A549 treated with CORT108297 at 1 μM for 4 hours (cell line): ENCODE measurements at places on chromosomes 1 and 21. TPM values are rescaled to one million over a fixed set of nuclear protein-coding genes. Genes with fewer than 3 reads are reported as not detected.

FAM43B gene
- 3.3 to 5.9 TPM (median 5.4 TPM) in 5 replicates for total RNA-seq

KLHL20 gene
- 9.9 to 14.7 TPM (median 12.6 TPM) in 5 replicates for total RNA-seq

NVL gene
- total RNA-seq = 19.0 to 24.5 TPM (median 19.7 TPM) in 5 replicates

LCE1F gene
- total RNA-seq = not detected in 5 replicates

GPR52 gene
- not detected in 5 replicates for total RNA-seq

BLACAT1 gene
- total RNA-seq = 0.02 TPM in 1 of 5 replicates, not detected in the others

TAGLN2 gene
- total RNA-seq = 1,030 to 1,080 TPM (median 1,063 TPM) in 5 replicates

PYGO2 gene
- total RNA-seq = 20.7 to 25.5 TPM (median 24.0 TPM) in 5 replicates

ZNF362 gene
- total RNA-seq = 8.5 to 13.0 TPM (median 11.7 TPM) in 5 replicates

OR2T35 gene
- not detected in 5 replicates for total RNA-seq

TDRD5 gene
- total RNA-seq = 0.03 to 0.06 TPM (median 0.05 TPM) in 4 of 5 replicates, not detected in the other

CHODL gene
- total RNA-seq = 0.05 TPM in 1 of 5 replicates, not detected in the others

HSPG2 gene
- 51.5 to 69.4 TPM (median 62.1 TPM) in 5 replicates for total RNA-seq

MRAP gene
- not detected in 5 replicates for total RNA-seq

RGS13 gene
- not detected in 5 replicates for total RNA-seq

CELA2B gene
- 0.29 TPM in 1 of 5 replicates, not detected in the others for total RNA-seq

NR5A2 gene
- 3.7 to 5.3 TPM (median 5.0 TPM) in 5 replicates for total RNA-seq

TP73 gene
- 0.31 to 0.65 TPM (median 0.55 TPM) in 5 replicates for total RNA-seq

GJC2 gene
- total RNA-seq = 0.20 to 0.64 TPM (median 0.49 TPM) in 5 replicates

ARHGEF10L gene
- 4.8 to 8.5 TPM (median 6.9 TPM) in 5 replicates for total RNA-seq

MTARC2 gene
- 9.7 to 14.8 TPM (median 12.2 TPM) in 5 replicates for total RNA-seq

ZMYND12 gene
- total RNA-seq = 0.34 to 0.58 TPM (median 0.39 TPM) in 5 replicates

PLA2G2F gene
- total RNA-seq = not detected in 5 replicates

MPL gene
- total RNA-seq = 0.14 TPM in 1 of 5 replicates, not detected in the others

CDCP2 gene
- not detected in 5 replicates for total RNA-seq

RSPO1 gene
- total RNA-seq = 0.09 to 0.16 TPM (median 0.10 TPM) in 5 replicates

CCDC181 gene
- total RNA-seq = 0.06 to 0.24 TPM (median 0.10 TPM) in 5 replicates

COL16A1 gene
- total RNA-seq = 3.6 to 7.1 TPM (median 5.4 TPM) in 5 replicates

SMPDL3B gene
- total RNA-seq = 0.88 to 1.4 TPM (median 1.1 TPM) in 5 replicates
